ENCODE measurements at places on chromosomes 11 and 22. TPM values are rescaled to one million over a fixed set of nuclear protein-coding genes. Genes with fewer than 3 reads are reported as not detected.

The POU2AF1 gene
- not detected for total RNA-seq

The ADM2 gene
- total RNA-seq: 0.20 TPM

The MARK2 gene
- total RNA-seq: 7.5 TPM

The GGTLC2 gene
- not detected for total RNA-seq

The OR5M11 gene
- not detected for total RNA-seq

The CFAP300 gene
- 3.2 TPM for total RNA-seq

The MUC5B gene
- not detected for total RNA-seq

The KCNK4 gene
- total RNA-seq: not detected

The MS4A2 gene
- total RNA-seq: not detected

Data from RPMI7951 (cell line).